ENCODE measurements at places on chromosomes 7 and 10. TPM values are rescaled to one million over a fixed set of nuclear protein-coding genes. Genes with fewer than 3 reads are reported as not detected.
A peak's percentile ranks its signal among the peaks of the same experiment; 100 is the strongest.

PSMA2 gene
- total RNA-seq, result 50.4 TPM

NFE2L3 gene
- 1.8 TPM for total RNA-seq

- DNase-seq, result peak; percentile 26
- H3K27me3 ChIP-seq, result no peaks in the 10 kb centered on the region
- no peak overlapping the region for H3K27ac ChIP-seq
- no peak overlapping the region for H3K4me3 ChIP-seq
Measured at GRCh38 chr10:70563230-70563629, 39.3 kb downstream of the PRF1 start.

- no peaks in the 10 kb centered on the region for H3K4me1 ChIP-seq
- no peaks in the 10 kb centered on the region for H3K36me3 ChIP-seq
- no peak overlapping the region for H3K27ac ChIP-seq
- no peak for DNase-seq
Measured at GRCh38 chr7:3143869-3144775, 100.5 kb upstream of the CARD11 start.

- no peak overlapping the region for H3K4me3 ChIP-seq
- no peaks in the 10 kb centered on the region for H3K27me3 ChIP-seq
- no peak overlapping the region for H3K27ac ChIP-seq
Measured at GRCh38 chr7:68258609-68259008, 1262.0 kb downstream of the TYW1 start.

DNA sequence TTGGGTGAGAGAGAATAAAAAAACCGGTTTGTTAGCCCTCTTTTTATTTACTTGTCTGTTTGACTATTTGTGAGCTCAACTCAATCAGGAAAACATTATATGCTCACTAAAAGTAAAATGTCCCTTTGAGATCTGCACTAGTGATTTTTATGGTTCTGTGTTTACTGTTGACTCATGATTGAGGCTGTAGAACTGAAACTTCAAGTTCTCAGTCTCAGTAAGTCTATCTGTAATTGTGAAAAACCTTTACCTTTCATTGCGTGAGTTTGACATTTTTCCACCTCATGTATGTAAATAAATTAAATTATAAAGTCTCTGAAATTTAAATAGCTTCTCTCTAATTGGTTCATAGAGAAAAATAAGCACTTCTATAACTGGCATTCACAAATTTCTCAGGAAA, 17.0 kb upstream of the CASD1 start:
- DNase-seq, result no peak
- H3K4me1 ChIP-seq, result no peaks in the 10 kb centered on the region
- no peak overlapping the region for H3K27ac ChIP-seq
- H3K36me3 ChIP-seq, result no peaks in the 10 kb centered on the region
- H3K4me3 ChIP-seq, result no peak overlapping the region

GRCh38 chr7:31646942-31647341, 40.1 kb upstream of the PPP1R17 start:
- no peaks in the 10 kb centered on the region for H3K36me3 ChIP-seq
- no peaks in the 10 kb centered on the region for H3K4me1 ChIP-seq
- no peak for DNase-seq
- no peak overlapping the region for H3K4me3 ChIP-seq
